ENCODE measurements at places on chromosomes 6 and 20.
A peak's percentile ranks its signal among the peaks of the same experiment; 100 is the strongest.

DNA sequence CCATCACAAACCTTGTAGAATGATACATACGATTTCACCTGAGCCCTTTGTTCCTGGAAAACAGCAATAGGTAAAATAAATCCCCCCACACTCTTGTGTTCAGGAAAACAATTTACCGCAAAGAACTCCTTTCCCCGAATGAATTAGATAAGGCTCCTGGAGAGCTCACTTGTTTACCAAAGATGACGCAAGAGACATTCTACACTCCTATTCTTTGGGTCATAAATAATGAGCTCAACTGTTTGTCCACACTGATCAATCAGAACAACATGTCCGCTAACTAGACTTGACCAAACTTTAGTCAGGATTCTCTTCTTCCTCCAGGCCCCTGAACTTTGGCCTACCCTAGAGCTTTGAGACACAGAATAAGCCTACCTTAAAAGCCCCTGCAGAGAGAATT lies 271.9 kb upstream of the OPRM1 start:
- no peak for DNase-seq

GRCh38 chr20:4216866-4217265 lies 201.5 kb upstream of the RNF24 start:
- DNase-seq: no peak

DNA sequence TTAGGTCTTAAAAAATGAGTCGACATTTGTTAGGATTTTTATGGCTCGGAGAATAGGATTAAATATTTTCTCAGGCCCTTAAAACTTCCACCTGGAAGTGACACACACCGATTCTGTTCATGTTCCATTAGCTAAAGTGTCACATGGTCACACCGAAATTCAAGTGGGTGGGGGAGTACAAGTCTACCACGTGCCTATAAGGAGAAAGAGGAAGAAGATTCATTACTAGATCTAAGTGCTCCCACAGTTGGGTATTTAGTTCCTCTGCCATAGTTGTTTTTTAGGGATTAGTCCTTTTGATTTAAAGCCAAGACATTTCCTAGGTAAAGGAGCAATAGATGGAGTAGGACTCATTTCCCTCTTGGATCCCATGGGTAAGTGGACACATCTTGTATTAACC lies 4.9 kb upstream of the TOX2 start:
- no peak for DNase-seq

DNA sequence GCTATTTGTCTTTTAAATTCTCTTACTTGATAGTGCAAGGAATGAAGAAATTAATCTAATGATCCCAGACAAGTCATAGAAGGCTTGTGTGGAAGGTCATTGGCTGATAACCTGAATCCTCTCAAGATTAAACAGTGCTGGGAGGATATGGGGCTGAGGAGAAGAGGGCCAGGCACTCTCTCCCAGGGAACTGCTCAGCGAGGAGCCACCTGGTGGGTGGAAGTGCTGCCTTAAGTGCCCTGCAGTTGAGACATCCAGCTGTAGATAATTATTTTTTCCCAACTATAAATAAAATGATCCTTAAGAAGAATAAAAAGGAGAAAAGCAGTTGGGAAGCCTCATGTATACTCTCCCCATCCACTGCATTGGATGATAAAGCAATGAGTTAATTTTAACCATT lies 47.9 kb downstream of the BTBD3 start:
- DNase-seq: no peak

DNA sequence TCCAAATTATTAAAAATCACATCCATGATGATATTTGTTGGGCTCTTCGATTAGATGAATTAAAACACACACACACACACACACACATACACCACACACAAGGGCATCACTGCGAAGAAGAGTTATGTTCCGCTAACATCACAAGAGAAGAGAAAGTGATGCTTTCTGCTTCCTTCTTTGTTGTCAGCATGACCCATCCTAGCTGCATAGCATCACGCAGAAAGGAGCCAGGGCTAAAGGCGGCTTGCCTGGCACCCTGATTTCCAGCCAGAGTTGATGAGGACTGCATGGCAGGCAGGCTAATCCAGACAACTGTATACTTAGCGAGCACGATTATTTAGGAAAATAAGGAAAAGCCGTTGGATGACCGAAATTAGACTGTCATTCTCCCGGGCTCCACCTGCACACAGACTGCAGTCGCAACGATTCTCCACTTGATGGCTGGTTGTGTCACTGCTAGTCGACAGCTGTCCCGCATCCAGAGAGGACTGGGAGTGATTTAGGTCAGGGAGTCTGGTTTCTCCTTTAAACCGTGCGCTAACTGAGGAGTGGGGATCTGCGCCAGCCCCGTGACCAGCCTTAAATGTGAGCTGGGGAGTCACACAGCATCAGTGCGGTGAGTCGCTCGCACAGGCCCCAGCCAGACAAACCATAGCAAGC lies 70.6 kb upstream of the SOX4 start:
- no peak for DNase-seq

GRCh38 chr6:147695819-147696218 lies 187.3 kb downstream of the SAMD5 start:
- DNase-seq: no peak

GRCh38 chr6:140101818-140102217 lies 727.4 kb upstream of the CITED2 start:
- DNase-seq: no peak

DNA sequence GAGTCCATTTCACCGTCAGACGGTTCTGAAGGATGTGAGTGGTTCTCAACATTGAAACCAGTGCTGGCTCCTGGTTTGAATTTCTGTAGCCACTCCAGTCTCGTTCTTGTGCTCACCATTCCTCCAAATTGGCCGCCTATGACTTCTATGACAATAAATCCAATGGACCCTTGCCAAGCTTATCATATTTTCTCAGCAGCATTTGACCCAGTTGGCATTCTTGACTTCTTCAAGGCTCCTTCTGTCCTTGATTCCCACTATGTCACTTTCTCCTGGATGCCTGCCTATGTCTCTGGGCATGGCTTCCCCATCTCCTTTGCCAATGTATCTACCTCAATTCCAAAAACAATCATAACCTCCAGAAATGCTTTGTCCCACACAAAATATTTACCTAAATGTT lies 756.0 kb upstream of the NRSN1 start:
- DNase-seq: no peak

DNA sequence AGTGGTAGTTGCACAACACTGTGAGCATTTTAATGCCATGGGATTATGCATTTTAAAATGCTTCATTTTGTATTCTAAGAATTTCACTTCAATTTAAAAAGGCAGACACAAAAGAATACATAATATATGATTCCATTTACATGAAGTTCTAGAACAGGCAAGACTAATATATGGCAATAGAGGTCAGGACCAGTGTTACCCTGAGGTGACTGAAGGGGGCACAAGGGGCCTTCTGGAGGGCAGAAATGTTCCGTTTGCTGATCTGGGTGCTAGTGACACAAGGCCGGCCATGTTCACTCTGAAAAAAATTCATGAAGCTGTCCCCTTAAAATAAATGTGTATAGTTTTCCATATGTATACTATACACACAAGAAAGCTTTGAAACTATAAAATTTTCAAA lies 28.5 kb downstream of the TASP1 start:
- DNase-seq: no peak

DNA sequence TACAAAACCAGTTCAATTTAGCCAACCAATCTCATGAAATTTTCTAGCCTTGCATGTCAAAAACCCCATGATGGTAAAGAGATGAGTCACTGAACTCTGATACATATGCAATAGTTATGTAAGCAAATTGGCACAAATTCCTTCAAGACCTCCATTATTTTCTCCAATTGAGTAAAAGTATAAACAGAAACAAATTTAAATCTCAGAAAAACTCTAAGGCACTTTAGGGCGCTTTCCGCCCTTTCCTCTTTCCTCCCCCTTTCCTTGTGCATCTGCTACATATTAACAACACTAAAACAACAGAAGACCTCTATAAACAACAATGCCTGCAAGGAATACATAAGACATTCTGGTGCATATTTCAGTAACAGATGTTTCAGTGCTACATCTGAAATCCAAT lies 48.5 kb downstream of the KIF13A start:
- no peak for DNase-seq

GRCh38 chr20:1535420-1536175 lies 21.9 kb downstream of the SIRPD start:
- DNase-seq: no peak

DNA sequence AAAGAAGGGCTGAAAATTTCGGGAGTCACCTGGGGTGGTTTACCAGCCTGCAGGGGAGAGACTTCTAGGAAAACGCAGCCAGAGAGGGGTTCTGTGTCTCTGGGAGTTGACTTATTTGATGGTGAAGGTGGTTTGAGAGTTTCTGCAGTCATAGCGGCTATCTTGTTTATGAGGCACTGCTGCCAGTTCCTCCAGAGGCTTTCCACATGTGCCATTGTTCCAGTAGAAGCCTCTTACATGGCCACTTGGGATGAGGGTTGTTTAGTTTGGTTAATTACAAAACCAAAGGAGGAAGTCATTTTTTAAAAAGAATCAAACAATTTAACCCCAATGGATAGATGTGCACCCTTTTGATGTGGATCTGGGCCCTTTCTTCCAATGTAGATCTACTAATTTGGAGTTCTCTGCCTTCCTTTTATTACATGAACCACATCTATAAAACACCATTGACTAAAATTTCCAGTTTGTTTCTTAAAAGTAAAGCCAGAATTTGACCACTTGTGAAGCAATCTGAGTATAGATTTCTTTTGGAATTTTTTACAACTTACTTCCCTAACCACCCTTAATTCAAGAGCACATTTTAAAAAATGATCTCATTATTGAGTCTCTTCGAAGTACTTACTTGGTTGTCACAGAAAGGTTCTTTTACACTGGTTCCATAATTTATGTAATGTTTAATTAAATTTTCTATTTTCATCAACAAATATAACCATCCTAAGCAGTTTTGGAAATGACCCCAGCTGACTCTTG lies 97.6 kb downstream of the TCP11 start:
- DNase-seq: no peak

DNA sequence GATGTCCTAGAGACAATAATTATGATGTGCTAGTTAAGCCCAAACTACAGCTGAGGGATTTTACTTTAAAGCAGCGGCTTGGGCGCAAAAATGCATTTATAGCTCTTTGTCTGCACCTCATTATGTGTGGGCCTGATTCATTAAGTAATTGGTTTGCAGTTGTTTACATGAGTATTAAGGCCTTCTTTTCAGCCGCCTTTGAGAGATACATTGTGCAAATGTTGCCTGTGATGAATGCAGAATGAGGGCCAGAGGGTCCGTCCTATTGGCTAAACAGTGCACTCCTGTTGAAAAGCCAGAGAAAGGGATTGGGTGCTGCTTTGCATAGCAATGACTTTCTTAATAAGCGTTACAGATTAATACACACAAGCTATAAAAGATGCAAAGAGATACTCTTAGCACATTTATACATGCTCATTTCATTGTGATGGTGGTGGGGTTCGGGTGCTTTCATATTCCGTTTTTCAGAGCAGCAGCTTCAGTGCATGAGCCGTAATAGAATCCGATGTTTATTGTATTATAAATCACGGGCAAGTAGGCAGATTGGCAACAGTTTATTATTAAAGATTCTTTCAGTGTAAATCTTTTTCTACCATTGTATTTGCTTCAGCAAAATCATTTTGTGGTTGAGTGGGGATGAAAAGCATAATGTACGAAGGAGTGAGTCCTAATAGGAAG lies 68.2 kb upstream of the XRN2 start:
- DNase-seq: no peak

DNA sequence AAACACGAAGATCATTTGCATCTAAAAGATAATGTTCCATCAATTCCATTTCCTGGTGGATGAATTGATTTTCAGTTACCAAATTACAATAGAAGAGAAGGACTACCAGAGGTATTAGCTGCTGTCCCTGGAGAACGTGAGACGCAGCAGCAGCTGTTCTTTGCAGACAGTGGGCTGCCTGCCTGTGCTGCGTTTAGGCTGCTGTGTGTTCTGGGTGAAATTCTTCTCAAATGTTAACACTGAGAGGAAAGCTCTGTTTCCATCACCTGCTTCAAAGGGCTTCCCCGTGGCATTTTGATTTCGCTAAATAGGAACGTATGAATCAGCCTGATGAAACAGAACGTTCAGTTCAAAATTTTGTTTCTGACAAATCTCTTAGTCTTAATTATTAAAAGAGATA lies 362.2 kb downstream of the C6orf118 start:
- no peak for DNase-seq

- DNase-seq: peak; percentile 74
Observed at GRCh38 chr20:44683263-44684046, 31.7 kb upstream of the CCN5 start.

GRCh38 chr6:142695016-142695415 lies 250.0 kb downstream of the HIVEP2 start:
- DNase-seq: no peak

DNA sequence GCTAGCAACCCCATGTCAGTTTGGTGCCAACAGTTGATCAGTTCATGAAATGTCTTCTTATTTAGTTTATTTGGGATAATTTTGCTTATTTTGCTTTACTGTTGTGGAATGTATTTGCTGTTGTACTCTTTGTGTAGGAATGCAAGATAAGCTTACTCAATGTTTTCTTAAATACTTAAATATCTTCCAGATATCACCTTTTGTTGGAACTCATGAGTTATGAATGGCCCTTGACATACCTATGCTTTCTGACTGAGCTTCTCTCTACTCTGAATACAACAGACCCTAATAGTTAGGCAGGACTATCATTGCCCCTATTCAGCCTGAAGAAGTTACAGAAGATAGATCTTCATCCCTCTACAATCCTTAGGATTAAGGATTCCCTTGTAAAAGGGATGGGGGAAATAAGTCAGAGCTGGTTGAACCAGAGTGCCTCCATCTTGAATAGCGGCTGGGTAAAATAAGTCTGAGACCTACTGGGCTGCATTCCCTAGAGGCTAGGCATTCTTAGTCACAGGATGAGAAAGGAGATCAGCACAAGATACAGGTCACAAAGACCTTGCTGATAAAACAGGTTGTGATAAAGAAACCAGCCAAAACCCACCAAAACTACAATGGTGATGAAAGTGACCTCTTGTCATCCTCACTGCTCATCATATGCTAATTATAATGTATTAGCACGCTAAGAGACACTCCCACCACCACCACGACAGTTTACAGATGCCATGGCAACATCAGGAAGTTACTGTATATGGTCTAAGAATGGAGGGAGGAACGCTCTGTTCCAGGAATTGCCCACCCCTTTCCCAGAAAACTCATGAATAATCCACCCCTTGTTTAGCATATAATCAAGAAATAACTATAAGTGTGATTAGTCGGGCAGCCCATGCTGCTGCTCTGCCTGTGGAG lies 196.9 kb downstream of the AKAP7 start:
- no peak for DNase-seq

DNA sequence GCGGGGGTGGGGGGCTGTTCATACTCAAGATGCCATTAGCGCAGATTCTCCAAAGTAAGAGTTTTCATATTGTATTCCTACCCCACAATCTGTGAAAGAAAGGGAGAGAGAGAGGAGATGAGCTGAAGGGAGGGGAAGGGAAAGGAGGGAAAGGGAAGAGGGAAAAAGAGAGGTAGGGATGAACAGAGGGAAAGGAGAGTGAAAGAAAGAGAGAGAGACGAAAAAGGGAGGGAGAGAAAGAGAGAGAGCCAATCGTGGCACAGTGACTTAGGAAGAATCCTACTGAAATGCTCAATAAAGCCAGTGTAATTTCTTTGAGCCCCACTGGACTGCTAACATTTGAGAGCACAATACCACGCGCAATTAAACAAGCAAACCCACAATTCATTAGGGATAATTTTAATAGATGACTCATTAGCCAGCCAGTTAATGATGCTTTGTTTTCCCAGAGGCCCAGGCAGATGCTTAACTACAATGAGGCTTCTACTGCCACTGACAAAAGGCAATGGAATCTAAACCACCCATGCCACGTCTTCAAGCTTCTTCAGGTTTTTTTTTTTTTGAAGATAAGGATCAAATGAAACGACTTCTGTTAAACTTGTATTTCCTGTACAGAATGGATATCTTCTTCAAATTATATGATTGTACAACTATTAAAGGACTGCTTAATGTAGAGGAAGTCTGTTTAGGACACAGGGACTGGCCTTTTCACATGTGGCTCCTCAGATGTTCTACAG lies 306.8 kb downstream of the FOXC1 start:
- DNase-seq: peak; percentile 63

All from GM03348 (cell line).